H9 (cell line): ENCODE measurements at places on chromosomes 11 and 22. TPM values are rescaled to one million over a fixed set of nuclear protein-coding genes. Genes with fewer than 3 reads are reported as not detected.

DNA sequence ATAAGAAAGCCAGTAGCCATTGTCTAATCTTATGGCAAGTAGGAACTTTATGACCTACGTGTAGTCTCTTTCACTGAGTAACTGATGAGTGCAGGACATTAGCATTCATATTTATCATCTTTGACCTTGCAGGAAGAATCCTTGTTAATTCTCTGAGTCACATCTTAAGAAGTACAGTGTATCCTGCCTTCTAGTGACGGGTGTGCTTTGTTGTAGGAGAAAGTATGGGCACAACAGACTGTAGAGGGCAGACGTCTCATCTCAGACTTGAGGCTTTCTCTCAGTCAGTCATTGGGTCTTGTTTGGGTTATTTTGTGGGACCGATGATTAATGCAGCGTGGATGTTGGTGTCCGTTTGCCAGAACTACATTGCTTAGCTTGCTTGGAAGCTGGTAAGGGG is 6.8 kb downstream of the RNF214 start:
- no peak for DNase-seq

DNA sequence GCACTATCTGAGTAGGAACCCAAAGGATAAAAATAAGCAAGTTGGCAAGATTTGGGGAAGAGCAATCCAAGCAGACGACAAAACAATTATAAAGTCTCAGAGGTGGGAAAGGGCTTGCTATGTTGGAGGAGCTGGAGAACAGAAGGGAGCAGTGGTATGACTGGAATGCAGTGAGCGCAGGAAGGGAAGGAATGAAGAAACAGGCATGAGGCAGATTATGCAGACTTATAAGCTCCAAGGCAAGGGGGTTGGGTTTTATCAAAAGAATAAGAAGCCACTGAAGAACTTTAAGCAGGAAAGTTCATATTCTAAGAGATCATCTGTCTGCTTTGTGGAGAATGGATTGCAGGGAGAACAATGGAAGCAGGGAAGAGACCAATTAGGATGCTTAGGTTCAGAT is 31.7 kb downstream of the PGM2L1 start:
- no peak for DNase-seq

- DNase-seq: no peak
Observed at GRCh38 chr22:50314081-50314454, 6.6 kb upstream of the PLXNB2 start.

DNA sequence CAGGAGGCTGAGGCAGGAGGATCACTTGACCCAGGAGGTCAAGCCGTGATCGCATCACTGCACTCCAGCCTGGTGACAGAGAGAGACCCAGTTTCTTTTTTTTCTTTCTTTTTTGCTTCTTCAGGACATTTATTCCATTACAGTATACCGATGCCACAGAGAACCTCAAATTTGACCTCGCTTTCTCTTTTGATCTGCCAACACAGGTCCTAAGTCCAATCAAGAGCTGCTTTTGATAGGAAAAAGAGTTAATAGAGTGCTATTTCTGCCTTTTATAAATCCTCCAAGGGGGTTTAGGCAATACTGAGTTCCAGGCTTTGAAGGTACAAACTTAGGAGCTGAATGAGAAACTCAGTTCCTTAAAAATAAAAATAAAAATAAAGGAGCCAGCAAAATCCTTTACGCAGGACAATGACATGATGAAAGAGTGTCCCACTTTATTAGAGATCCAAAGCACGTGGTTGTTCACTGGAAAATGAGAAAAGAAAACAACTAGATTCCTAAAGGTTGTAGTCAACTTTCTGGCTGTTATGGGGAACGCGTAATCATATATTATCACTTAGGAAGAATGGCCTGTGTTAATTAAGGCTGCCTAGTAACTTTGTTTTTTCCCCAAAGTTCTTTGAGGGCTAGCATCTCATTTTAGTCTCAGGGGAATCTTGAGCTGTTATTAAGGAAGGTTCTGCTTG is 27.2 kb downstream of the FADD start:
- DNase-seq: no peak

- no peak for DNase-seq
Observed at GRCh38 chr11:64126796-64127195, 39.1 kb downstream of the MACROD1 start.

DNA sequence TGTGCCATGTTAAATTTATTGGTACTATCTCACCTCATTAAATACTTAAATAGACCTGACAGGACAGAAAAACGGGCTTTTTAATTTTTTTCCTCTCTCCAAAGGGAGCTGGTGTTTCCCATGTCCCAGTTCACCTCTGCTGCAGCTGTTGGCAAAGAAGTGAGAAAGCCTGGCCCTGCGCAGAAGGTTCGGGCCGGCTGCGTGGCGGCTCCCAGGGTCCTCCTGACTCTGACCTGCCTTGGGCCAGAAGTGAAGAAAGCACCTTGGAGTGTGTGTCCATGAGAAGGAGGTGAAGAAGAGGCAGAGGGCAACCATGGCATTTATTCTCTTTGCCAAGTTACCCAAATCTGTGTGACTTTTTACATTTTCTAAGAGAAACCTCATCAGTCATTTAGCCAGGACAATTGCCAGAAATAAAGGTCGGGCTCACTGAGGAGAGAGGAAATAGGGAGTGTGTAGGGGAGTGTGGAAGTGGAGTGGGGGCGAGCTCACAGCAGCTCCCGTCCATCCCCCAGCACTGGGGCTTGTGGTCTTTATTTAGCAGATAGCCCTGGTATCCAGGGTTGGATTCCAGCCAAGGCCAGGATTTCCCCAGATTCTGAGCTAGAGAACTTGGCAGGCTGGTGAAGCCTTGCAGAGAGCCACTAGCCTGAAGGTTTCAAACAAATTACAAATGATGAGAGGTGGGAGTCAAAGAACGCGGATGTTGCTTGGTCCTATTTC is 102.4 kb upstream of the CADM1 start:
- no peak for DNase-seq

DNA sequence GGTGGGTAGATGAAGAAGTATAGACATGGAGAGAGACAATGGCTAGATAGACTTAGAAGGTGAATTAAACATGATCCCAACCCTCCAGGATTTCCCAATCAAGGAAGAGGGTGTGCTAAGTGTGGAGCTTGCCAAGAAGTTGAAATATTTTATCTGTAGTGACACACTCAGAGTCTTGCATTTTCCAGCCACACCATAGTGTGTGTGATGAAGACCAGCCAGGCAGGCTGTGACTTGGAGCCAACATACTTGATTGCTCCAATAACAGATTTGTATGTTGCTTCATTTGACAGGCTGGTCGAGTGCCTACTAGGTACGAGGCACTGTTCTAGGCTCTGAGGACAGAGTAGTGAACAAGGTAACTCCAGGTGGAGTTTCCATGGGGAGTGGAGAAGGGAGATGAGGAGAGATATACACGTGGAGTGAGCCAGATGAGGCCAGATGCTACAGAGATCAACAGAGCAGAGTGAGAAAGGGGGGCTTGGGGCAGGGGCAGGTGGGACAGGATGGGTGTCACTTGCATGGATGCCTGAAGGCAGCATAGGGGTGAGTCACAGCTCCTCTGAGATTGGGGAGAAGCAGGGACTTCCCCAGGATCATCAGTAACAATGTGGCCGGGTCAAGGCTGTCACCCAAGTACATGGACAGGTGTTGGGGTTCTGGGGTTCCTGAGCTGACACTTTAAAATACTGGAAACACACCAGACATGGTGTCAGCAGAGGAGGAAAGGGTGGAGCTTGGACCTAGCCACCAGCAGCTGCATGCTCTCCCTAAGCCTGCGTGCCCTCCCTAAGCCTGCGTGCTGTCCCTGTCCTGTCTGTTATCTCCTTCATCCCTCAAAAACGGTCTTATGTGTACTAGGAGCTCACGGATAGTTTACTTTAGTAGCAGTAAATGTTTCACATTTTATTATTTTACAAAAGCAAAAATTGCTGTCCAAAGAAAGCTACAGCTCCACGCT is 23.6 kb downstream of the PDGFB start:
- peak; percentile 5 for DNase-seq

- no peak for DNase-seq
Observed at GRCh38 chr11:12807621-12808020, 133.4 kb downstream of the TEAD1 start.

GRCh38 chr11:76704171-76704948 is 33.8 kb upstream of the LRRC32 start:
- peak; percentile 75 for DNase-seq

- DNase-seq: no peak
Observed at GRCh38 chr22:30241576-30242371, 4.8 kb downstream of the LIF start.

DNA sequence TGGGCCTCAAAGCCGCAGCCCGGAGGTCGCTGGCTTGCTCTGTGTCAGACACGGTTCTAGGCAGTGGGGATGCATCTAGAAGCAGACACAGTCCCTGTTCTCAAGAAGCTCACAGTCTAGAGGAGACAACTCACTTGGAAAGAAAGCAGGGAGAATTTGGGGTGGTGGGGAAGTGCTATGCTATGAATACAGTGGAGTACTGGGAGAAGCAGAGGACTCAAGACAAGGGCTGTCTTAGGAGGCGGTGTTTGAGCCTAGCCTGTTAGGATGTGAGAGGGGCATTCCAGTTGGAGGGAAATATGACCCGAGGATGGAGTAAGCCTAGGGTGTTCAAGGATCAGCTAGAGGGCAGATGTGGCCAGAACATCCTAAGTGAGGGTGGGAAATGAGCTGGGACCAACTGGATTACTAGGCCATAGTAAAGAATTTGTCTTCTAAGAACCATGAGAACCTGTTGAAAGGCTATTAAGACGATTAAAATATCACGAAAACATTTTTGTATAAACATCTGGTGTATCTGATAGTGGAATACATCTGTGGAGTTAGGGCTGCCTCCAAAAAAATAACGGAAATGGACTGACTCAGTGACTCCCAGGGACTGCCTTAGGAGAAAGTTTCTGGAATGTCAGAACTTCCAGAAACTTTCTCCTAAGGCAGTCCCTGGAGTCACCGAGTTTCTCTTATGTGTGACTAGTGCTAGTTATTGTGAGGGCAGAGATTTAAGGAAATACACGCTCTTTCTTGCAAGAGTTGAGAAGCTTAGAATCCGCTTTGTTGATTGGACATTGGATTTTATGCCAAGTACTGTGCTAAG is 1.1 kb upstream of the PITPNB start:
- peak; percentile 60 for DNase-seq

The MIAT gene
- total RNA-seq: 77.0 and 85.6 TPM in 2 replicates

The OR4C5 gene
- total RNA-seq: not detected in 2 replicates

The RAB39A gene
- 9.2 and 9.7 TPM in 2 replicates for total RNA-seq

The OTOG gene
- 0.35 and 0.86 TPM in 2 replicates for total RNA-seq

The CASP12 gene
- not detected in 2 replicates for total RNA-seq

The OR51B4 gene
- total RNA-seq: not detected in 2 replicates

The LMO1 gene
- total RNA-seq: 0.39 and 0.50 TPM in 2 replicates

The SLC22A9 gene
- not detected in 2 replicates for total RNA-seq

The CYP2D6 gene
- total RNA-seq: 2.0 and 2.3 TPM in 2 replicates
